ENCODE measurements at places on chromosomes 7 and 10.

DNA sequence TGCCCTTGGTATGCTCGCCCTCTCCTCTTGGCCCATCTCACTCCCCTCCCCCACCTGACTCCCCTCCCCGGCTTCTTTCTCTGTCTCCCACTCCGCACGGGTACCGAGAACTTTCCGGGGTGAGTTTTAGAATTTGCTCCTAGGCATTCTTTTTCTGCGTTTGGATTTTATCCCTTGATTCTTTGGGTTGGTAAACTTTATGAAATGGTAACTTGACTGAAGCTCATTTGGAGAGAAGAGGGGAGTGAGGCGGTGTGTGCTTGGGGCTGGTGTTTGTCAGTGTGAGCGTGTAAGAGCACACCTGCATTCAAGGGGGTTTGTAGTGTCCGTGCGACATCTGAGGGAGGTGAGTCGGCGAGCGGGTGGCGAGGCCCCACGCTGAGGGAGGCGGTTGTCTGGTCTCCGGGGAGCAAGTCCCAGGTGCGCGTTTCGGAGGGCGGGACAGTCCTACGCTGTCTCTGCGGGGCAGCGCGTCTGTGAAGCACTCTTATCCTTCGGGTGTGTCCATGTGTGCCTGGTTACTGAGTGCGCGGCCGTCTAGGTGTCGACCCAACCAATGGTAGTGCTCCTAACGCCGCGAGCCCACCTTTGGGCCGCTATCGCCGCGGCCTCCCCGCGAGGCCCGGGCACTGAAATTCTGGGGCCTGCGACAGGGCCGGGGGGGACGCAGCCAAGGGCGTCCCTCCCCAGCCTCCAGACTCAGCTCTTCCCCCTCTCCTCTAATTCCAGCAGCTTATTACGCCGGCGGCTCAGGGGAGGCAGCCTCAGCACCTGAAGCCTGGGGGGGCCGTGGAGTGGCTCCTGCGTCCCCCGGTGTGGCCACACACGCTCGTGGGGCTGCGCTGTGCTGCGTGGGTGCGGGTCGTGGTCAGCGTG lies 2.6 kb upstream of the ZNF503 start:
- DNase-seq, result no peak

GRCh38 chr7:22576612-22577469 lies 76.9 kb upstream of the STEAP1B start:
- no peak for DNase-seq

GRCh38 chr7:75650681-75651080 lies 88.1 kb downstream of the HIP1 start:
- DNase-seq, result no peak

DNA sequence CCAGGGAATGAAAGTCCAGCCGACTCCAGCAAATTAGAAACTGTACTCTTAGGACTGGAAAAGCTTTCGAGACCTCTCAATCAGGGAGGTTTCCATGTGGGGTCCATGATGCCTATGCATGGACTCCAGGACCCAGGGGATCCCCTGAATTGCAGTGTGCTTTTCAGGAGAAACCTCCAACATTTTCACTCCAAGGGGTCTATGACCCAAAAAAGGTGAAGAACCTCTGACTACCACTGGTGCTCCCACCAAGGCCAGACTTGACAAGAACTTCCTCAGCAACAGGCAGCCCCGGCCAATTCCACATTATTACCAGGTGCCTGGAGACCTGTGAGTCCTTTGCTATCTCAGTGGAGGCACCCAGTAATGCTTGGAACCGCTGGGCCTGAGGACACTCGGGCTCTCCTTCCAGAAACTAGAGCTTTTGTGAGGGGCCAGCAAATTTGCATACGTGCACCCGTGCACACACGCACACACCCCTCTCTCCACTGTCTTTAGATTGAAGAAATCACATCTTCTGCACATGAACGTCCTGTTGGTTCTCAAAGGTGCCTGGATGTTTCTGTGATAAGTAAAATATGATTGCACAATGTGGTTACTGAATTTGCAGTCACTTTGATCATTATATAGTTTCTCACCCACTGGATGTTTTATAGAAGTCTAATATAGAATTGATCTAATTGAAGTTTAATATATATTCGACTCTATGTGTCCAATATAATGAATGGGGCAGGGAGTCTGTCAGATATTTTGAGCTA lies 54.7 kb downstream of the SYPL1 start:
- no peak for DNase-seq

DNA sequence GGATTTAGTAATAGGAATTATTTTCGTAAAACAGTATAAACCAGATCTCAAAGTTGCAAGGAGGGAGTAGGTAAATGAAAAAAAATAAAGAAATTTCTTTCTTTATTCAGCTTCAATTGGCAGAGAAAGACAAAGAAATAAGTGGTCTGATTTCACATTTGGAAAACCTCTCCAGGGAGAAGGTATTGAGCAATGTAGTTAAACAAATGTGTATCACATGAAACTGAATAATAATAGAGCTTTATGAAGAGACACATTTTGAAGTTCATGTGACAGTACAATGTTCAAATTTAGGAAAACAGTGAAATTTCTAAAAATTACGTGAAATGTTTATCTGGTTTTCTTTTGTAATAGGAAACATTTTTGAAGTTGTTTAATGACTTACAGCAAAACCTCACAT lies 63.0 kb downstream of the TAX1BP1 start:
- peak; percentile 53 for DNase-seq

DNA sequence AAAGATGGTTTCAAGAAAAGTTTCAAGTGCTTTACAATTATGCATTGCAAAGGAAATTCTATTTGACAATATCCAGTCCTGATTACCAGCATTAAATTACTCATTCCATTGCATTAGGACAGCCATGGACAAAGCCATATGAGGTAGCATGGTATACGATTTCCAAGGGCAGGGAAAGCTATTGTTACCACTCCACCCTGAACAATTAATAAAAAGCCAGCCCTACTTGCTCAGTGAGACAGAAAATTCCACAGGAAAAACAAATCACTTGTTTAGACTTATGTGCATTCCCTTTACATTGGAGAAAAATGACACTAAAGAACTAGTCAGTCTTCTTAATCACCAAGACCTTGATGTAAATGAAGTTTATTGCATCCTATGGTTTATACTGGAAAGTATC lies 5.6 kb downstream of the CD36 start:
- no peak for DNase-seq

DNA sequence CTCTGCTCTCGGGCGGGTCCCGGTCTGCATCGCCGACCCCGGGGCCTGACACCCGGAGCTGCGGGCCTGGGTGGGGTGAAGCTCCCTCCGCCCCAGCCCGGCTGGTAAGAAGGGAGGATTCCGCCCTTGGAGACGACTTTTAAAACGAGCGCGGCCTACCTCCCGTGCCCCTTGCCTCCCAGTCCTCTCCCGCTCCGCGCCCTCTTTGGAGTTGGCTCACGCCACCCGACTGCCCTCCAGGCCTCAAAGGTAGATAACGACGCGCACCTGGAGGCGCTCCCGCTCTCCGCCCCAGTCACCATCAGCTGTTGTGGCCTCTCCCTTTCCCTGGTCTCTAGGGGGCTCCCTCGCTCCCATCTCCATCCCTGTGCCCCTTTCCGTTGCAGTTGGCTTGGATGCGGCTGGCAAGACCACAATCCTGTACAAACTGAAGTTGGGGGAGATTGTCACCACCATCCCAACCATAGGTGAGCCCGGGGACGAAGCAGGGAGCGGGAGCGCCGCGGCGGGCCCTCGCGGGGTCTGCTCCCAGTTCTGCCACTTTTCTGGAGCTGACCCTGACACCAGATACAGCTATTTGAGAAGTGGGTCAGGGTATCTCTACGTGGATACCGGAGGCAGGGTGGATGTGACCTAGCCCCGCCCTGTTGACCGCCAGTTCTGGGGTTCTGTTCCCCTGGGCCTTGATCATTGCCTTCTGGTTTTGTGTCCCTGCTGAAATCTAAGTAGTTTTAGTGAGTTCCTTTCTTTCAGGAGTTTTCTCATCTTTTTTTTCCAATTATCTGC lies 679 bp downstream of the ARF5 start:
- DNase-seq, result peak; percentile 34

- no peak for DNase-seq
These were observed 809 bp upstream of the OGA start for GRCh38 chr10:101818872-101819633.

- DNase-seq, result no peak
These were observed 55.8 kb downstream of the UNCX start for GRCh38 chr7:1288390-1288995.

DNA sequence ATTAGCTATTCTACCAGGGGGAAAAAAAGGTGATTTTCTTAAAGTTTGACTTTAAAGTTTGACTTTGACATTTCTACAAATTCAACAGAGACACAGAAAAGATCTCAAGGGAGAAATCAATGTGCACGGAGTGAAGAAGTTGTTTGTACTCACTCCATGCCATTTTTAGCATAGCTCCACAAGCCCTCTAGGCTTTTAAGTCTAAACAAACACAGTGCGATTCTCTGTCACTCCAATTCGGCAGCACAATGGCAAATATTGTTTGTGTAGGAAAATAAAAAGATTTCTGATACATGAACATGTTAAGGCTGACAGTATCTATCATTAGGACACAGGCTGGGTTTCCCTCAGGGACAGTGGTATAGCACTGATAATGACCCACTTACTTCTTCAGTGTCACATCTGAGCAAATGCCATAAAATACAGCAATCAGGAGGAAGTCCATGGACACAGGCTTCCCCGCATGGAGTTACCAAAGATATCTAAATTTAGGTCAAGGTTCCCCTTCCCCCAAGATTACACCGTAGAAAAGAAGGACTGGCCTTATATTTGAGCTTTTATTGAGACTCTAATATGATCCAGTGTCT lies 28.0 kb downstream of the GSAP start:
- no peak for DNase-seq

DNA sequence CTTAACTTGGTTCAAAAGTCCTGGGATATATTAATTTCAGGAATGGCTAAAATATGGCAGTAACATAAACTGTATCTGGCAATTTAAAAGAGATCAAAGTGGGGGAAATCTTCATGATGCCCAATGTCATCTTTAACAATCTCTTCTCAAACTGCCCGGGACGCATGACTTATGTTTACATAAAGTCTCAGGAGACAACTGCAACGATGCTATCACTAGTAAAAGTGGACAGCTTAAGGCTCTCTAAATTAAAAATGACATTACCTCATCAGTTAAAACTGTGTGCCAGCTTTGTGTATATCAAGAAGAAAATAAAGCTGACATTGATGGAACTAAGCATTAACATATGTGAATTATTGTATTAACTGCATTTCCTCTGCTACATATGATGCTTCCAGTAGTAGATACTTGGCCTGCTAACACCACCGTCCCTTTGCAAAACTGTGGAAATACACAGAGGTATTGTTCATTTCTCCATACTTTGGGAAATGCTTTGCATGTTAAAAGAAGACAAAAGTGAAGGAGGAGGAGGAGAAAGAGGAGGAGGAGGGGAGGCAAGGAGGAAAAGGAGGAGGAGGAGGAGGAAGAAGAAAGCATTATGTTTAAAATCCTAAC lies 62.4 kb downstream of the NRP1 start:
- no peak for DNase-seq

DNA sequence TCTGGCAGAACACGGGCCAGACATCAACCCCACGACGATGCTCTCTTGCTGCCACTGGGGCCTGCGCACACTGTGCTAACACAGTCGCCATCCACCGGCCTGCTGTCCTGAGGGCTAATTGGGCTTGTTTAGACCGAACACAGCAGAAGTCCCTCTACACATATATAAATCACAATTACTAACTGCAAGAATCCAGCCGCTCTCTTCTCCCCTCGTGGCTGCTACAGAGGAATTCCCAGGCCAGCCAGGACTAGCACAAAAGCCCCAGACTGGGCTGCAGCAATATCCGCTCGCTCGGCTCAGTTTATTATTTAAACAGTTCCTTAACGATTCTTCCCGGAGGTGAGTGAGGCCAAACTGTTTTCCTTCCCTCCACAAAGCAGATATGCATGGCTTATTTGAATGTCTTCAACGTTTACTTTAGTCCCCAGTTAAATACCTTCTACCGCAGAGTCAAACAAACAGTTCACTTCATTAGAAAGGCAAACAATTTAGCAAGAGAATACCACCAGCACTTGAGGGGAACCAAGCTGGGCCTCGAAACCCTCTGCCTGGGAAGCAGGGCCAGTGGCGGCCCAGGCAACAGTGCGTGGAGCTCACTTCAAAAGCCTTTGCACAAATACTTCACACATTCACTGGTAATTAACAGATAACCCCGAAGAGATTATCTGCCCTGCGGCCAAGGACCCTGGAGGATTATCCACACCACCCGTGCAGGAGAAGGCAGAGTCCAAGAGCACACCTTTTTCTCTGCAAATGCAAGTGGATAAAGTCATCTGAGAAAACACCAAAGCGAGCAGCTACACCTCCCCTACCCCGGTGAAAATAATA lies 145.3 kb downstream of the GLI3 start:
- no peak for DNase-seq

DNA sequence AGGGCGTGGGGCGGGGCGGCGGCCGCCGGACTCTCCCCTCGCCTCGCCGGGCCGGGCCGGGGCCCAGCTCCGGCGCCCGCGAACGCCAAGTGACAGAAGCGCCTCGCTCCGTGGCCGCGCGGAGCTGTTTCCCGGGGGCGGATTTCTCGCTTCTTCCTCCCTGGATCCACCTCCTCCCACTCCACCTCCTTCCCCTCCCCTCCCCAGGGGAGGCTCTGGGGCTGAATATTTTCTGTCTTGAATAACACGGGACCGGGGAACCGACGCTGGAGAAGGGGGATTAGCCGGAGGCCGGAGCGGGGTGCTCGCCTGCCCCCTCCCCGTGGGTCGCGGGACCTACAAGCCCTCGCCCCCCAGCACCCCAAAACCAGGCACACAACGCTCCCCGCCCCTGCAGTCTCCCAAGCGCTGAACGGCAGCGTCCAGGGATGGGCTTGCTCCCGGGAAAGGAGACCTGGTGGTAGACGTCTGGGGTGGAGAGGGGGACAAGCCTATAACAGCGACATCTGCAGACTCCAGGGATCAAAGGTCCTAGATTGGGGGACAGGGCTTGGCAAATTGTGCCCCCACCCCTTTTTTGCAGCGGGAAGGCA lies at the start of gene ARHGAP21:
ARHGAP21 (minus strand) TSS at position 100 of the 593 bp plus-strand sequence. CDS start 1,988 bp downstream, outside the sequence.
- peak; percentile 70 for DNase-seq

- DNase-seq, result no peak
These were observed 56.1 kb downstream of the FEZF1 start for GRCh38 chr7:122248472-122248871.

- DNase-seq, result no peak
These were observed 33.4 kb upstream of the C1GALT1 start for GRCh38 chr7:7148798-7149481.

DNA sequence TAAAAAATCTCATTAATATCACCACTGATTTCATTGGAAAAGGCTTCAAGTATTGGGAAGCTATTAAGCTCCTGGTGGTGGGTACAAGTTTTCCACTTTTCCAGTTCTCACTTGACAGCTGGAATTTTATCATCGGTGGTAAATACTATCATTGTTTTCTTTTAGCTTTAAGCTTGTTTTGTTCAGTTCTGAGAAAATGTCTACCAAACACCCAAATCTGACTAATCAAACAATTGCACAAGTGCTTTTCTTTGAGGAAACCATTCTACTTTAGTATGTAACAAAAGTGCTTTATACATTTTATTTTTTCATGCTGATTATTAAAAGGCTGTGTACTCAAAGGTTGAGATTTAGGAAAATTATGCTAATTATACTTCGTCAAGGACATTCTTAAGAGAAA lies 7.9 kb downstream of the PRPF18 start:
- no peak for DNase-seq

- no peak for DNase-seq
These were observed 98.1 kb downstream of the MBL2 start for GRCh38 chr10:52674474-52674873.

Measured in fibroblast of the conjunctiva (primary cell).